ENCODE measurements at places on chromosomes 1 and 21. TPM values are rescaled to one million over a fixed set of nuclear protein-coding genes. Genes with fewer than 3 reads are reported as not detected.

- DNase-seq: no peak
Observed at GRCh38 chr21:33451634-33452071, 28.1 kb downstream of the TMEM50B start.

DNA sequence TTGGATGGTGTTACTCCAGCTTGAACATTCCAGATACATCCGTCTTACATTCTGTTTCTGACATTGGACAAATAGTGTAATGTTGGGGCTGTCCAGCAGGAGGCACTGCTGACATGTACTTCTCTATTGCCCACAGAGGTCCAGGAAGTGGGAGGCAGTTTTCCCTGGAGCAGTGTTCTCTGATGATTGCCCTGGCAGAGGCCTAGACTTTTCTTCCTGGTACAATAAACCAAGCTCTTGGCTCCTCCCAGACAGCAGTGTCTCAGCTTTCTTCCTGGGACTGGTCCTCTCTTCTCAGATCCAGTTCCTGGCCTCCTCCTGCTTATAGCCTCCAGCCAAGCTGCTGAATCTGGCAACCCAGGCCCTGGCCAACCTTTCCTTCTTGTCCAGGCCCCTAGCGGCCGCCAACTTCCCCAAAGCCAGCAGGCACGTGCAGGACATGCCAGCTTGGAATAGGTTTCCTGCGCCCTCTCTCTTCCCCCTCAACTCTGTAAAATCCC is 14.9 kb upstream of the IFNLR1 start:
- peak; percentile 92 for DNase-seq

DNA sequence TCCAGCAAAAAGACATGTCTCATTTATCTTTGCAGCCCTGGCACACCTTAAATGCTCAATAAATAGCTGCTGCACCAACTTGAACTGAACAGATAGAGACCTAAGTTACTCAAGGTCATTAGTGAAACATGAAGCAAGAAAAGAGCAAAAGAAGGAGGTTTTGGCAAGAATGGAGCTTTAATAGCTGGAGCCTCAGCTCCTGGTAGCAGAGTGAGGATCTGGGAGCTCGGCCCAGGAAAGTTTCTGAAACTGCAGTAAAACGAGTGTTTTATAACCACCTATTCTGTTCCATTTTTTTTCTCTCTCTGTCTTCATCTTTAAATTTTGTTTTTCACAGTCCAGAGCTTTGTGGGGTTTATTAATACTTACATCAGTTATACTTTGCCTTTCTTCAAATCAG is 207.5 kb downstream of the SETD4 start:
- DNase-seq: no peak

DNA sequence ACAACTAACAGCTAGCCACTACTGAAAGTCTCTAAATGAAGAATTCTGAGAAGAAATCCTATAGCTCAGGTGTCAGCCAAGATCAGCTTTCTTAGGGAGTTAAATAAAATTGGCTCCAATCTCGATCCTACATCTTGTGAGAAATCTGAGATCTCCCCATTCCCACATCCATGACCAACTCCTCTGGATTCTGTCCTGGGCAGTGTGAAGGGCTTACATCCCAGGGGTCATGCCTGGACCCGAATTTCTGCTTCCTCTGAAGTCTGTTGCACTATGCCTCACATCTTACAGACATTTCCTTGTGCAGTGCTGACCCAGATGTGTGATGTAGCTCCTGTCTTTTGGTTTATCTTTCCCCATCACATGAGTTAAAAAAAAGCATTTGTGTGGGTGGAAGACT is 4.8 kb upstream of the TNN start:
- peak; percentile 26 for DNase-seq

- DNase-seq: peak; percentile 53
Observed at GRCh38 chr1:226656201-226656600, 82.9 kb downstream of the ITPKB start.

GRCh38 chr1:10265027-10265426 is 54.7 kb downstream of the KIF1B start:
- no peak for DNase-seq

GRCh38 chr1:207316141-207316540 is 5.3 kb upstream of the CD55 start:
- no peak for DNase-seq

GRCh38 chr1:202007805-202008489 is 2.4 kb upstream of the ELF3 start:
- peak; percentile 78 for DNase-seq

GRCh38 chr1:192147696-192148095 is 10.6 kb upstream of the RGS18 start:
- no peak for DNase-seq

GRCh38 chr1:160664573-160665051 is 17.8 kb upstream of the SLAMF1 start:
- no peak for DNase-seq

DNA sequence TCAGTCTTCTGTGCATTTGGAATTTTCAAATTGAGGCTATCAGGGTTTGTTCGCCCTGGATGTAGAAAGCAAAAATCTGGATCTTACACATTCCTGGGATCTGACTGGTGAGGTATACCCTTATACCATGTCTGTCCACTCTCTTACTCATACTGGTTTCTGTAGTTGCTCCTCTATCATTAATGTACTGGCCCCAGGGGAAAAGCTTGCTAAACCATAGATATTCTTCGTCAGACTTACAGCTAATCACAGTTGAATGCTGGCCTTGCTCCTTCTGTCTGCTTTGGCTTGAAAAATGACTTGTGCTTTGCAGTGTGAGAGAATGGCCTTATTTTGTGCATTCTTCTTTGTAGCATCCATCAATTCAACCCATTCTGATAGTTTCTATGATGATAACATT is 30.5 kb downstream of the TBCE start:
- no peak for DNase-seq

GRCh38 chr1:47656719-47657685 is 219.2 kb downstream of the FOXD2 start:
- peak; percentile 13 for DNase-seq

GRCh38 chr1:153557877-153558276 is 7.8 kb downstream of the S100A2 start:
- DNase-seq: no peak

DNA sequence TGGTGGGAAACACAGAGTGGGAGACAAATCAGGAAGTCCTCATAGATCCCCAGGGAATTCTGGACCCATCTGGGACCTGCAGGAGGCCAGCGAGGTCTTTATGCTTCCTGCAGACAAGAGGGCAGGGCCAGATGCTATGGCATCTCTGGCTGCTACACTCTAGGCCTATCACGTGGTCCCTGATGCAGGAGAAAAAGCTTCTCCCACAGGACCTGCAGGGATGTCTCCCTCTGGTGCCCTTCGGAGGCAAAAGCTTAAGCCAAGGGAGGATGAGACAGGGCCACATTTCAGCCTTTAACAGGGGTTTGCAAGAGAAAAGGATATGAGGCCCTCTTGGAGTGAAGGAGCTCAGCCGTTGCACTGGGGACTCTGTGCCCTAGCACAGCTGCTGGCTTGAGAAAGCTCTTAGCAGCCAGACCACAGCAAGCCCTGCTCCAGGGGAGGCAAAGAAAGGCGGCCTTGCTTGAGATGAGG is 243.0 kb downstream of the C1orf94 start:
- peak; percentile 50 for DNase-seq

GRCh38 chr21:45774291-45774690 is 130.8 kb downstream of the PCBP3 start:
- DNase-seq: no peak

GRCh38 chr1:203813581-203814341 is 18.3 kb downstream of the ZBED6 start:
- no peak for DNase-seq

DNA sequence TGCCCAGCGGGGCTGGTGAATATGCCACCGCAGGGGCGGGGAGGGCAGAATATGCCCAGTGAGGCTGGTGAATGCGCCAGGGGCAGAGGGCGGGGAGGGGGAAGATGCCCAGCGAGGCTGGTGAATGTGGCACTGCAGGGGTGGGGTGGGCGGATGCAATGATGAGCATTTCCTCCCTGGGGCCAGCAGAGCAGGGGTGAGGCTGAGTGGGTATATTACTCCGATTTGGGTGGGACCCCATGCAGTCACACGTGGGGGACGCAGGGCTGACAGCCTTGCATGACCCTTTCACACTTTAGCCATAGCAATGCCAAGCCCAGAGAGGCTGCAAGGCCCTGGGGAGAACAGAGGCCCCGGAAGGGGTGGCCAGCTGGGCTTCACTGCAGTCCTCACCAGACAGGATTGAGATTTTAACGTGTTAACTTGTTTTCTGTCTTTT is 9.3 kb upstream of the SLX9 start:
- no peak for DNase-seq

DNA sequence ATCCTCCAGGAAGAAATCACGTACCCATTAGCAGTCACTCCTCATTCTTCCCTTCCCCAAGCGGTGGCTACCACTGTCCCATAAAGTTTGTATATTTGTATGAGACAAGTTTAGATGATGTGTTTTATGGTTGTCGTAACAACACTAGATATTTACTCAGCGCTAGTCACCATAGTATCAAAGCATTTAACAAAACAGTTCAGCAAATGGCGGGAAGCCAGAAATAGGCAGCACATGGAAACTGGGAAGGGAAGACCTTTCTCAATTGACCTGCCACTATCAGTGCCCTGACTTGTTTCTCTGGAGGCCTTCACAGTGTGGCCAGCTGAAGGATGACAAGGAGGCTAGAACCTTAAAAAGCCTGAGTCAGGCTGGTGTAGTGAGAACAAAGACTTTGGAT is 31.1 kb downstream of the CNST start:
- DNase-seq: no peak

DNA sequence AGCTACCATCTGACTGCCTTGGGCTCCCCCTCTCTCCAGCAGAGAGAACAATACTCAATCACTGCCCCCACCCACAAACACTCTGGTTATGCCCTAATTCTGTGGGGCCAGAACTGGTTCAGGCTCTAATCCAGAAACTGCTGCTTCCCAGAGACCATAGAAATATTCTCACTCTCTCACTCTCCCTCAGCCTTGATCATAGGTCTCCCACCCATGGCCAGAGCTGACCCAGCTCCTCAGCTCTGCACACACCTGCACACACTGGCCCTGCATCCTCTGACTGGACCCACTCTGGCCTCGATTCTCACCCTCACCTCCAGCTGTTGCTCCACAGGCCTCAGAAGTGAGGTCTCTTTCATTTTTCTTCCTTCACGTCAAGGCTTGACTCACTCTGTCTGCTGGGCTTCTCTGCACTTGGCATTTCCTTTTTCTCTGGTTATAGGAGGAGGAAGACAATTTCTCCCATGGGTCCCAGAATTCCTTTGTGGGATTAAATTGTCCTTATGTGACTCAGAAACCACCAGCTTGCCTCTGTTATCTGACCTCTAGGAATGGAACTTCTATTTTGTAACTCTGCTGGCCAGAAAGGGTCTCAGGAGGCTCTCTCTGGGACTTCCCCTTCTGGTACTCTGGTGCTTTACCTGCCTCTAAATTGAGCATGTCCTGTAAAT is 15.6 kb upstream of the ZMYM6 start:
- no peak for DNase-seq

GRCh38 chr1:81548918-81549587 is 251.7 kb upstream of the ADGRL2 start:
- DNase-seq: no peak

GRCh38 chr1:192639607-192640368 is 3.8 kb downstream of the RGS13 start:
- no peak for DNase-seq

DNA sequence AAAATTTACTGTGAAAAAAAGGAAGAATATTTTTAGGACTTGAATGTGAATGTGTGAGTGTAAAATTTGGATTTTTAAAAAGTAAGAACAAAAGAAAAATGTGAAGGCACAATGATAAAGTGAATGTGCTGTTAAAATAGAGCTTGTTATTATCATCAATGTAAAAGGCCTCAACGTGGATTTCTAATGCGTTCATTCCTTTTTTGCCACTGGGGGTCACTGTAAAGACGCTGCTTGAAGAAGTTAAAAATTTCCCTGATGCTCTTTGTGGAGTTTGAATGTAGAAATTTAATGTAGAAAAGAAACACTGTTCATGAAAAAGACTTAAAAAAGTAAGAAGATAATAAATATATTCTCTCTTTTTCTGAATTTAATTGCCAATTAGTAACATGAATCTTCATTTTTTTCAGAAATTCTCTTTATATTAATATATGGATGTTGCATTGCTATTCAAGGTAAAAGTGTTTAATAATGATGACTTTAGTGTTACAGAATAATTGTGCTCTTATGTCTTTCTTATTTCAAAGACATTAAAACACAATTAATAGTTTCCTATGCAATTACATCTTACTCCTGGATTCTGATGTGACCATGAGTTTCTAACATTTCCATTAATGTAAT is 161.5 kb downstream of the DNM3 start:
- no peak for DNase-seq

- no peak for DNase-seq
Observed at GRCh38 chr1:159668739-159669138, 45.6 kb downstream of the CRP start.

DNA sequence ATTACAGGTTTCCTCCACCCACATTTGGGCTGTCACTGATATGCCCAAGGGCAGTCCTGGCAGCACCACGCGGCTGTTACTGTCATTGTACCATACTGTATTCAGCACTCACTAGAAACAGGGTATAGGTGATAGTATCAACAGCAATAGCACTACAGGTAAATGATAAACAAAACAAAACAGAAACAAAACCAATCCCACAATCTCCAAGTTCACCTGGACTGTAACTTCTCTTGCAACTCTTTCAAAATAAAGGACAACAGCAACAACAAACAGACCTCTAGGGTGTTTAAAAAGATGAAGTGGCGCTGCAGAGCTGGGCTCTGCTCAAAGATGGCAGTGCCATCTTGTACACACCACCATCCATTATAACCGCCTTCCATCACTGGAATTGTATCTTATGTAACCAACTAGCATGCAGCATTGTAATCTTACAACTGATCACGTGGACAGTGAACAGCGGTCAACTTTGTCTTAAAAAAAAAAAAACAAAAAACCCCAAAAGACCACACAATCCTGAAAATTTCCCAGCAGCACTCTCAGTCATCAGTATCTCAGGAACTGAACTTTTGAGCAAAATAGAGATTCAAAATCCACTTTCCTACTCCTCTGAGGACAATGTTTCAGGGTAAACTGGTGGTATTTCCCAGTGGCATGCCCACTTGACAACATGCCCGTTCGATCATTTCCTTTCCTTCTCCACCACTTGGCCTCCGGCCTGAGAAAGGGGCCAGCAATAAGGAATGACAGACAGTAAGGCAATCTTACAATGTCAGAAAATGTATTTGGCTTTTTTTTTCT is 3.8 kb downstream of the IRF2BP2 start:
- peak; percentile 46 for DNase-seq

Gene UBL4B
- total RNA-seq: not detected

Gene PUSL1
- total RNA-seq: 12.6 TPM

Gene SHE
- total RNA-seq: 18.1 TPM

Gene LCE3D
- not detected for total RNA-seq

Gene PIGR
- 841 TPM for total RNA-seq

Gene TRIM67
- total RNA-seq: not detected

Gene PCSK9
- 0.28 TPM for total RNA-seq

Gene PTCH2
- total RNA-seq: 1.2 TPM

Gene CRYAA
- not detected for total RNA-seq

Gene FMOD
- 22.3 TPM for total RNA-seq

Gene ZNF670
- total RNA-seq: 2.9 TPM

Gene ARHGEF19
- 8.2 TPM for total RNA-seq

Gene MSH4
- total RNA-seq: 0.41 TPM

Gene CCDC17
- total RNA-seq: 3.0 TPM

Gene GJC2
- total RNA-seq: 6.0 TPM

Gene MYBPH
- not detected for total RNA-seq

Gene XCL2
- 1.6 TPM for total RNA-seq
